ENCODE measurements at places on chromosomes 13 and 19.
A peak's percentile ranks its signal among the peaks of the same experiment; 100 is the strongest.

DNA sequence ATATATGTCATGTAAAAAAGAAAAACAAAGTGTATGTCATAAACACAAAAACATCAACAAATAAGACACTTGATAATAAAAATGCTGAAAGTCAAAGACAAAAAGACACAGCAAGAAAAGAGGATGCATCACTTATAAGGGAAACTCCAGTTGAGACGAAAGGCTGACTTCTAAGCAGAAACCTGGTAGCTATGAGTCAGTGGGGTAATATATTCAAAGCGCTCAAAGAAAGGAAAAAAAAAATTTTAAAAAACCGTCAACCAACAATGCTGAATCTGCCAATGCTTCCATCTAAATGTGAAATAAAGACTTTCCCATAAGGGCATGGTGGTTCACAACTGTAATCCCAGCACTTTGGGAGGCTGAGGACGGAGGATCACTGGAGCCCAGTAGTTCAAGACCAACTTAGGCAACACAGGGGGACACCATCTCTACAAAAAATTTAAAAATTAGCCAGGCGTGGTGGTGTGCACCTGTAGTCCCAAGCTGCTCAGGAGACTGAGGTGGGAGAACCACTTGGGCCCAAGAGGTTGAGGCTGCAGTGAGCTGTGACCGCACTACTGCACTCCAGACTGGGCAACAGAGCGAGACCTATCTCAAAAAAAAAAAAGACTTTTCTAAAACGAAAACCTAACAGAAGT, 24.0 kb downstream of the USP12 start:
- no peaks in the 10 kb centered on the region for H3K27me3 ChIP-seq
- peaks cover 4% of the 10 kb centered on the region for H3K4me1 ChIP-seq
- H3K36me3 ChIP-seq, result no peaks in the 10 kb centered on the region
- DNase-seq, result no peak
- H3K4me3 ChIP-seq, result no peak overlapping the region

- no peaks in the 10 kb centered on the region for H3K36me3 ChIP-seq
- DNase-seq, result peak; percentile 65
- H3K4me1 ChIP-seq, result peaks cover 3% of the 10 kb centered on the region
- H3K27me3 ChIP-seq, result peaks cover 12% of the 10 kb centered on the region
- H3K27ac ChIP-seq, result no peak overlapping the region
Measured at GRCh38 chr19:13262450-13262849, 112.2 kb downstream of the IER2 start.

- H3K27me3 ChIP-seq, result no peaks in the 10 kb centered on the region
- H3K4me3 ChIP-seq, result no peak overlapping the region
- no peak for DNase-seq
Measured at GRCh38 chr13:111923439-111923838, 143.5 kb upstream of the SOX1 start.

- DNase-seq, result peak; percentile 77
- H3K27ac ChIP-seq, result peak overlapping the region; percentile 34
- peaks cover 91% of the 10 kb centered on the region for H3K36me3 ChIP-seq
- peaks cover 2% of the 10 kb centered on the region for H3K4me1 ChIP-seq
Measured at GRCh38 chr19:43651758-43652545, 12.3 kb upstream of the CADM4 start.

GRCh38 chr19:8392017-8392591, 1.9 kb downstream of the RAB11B start:
- H3K27me3 ChIP-seq, result no peaks in the 10 kb centered on the region
- no peak overlapping the region for H3K4me3 ChIP-seq

- peaks cover 14% of the 10 kb centered on the region for H3K36me3 ChIP-seq
- no peak overlapping the region for H3K27ac ChIP-seq
- H3K27me3 ChIP-seq, result peaks cover 11% of the 10 kb centered on the region
- peak overlapping the region; percentile 82 for H3K4me3 ChIP-seq
- H3K4me1 ChIP-seq, result peaks cover 27% of the 10 kb centered on the region
Measured at GRCh38 chr19:42074513-42075363, 1.2 kb upstream of the ZNF574 start.

GRCh38 chr19:18322318-18322758, 538 bp downstream of the LSM4 start:
- peaks cover 9% of the 10 kb centered on the region for H3K36me3 ChIP-seq
- H3K27ac ChIP-seq, result peak overlapping the region; percentile 87
- DNase-seq, result peak; percentile 82
- H3K27me3 ChIP-seq, result no peaks in the 10 kb centered on the region

GRCh38 chr13:30870049-30870884, 35.8 kb upstream of the MEDAG start:
- no peaks in the 10 kb centered on the region for H3K27me3 ChIP-seq
- H3K4me1 ChIP-seq, result peaks cover 32% of the 10 kb centered on the region
- H3K27ac ChIP-seq, result peak overlapping the region; percentile 98
- H3K4me3 ChIP-seq, result peak overlapping the region; percentile 64
- H3K36me3 ChIP-seq, result no peaks in the 10 kb centered on the region

DNA sequence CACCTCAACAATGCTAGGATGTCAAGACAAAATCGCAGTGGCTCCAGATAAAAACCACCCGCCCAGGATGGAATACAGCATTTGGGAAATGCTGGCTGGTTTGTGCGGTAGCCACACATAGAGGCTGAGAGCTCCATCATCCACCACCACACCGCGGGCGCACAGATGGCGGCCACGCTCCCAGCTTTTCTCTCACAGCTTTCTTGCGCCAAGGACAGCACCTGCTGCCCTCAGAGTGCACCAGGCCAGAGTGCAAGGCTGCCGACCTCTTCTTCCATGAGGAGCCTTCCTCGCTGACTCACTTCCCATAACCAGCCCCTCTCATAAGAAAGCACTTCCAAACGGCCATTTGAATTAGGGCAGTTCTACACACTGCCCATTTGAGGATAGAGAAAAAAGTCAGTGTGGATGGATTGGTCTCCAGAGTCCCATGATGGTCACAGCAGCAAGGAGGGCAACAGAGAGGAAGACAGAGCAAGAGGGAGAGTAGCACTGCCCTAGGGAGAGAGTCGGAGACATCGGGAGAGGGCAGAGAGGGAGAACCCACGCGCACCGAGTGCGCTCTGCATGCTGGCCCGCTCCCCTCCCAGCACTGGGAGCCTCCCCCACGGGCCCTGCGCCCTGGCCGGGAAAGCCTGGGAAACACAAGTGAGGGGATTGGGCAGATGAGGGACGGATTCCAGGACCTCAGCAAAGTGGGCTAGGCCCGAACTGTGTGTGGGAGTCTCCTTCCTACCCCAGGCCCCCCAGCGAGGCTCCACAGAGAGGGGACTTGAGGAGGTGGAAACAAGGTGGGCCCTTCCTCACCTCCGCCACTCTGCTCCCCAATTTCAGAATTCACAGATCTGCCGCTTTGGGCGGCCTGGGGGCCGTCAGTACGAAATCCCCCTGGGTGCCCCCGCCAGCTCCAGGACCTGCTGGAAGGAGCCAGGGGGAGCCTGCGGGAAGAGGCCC, 156.9 kb downstream of the USP12 start:
- H3K27ac ChIP-seq, result no peak overlapping the region
- no peaks in the 10 kb centered on the region for H3K4me1 ChIP-seq
- no peaks in the 10 kb centered on the region for H3K27me3 ChIP-seq
- no peaks in the 10 kb centered on the region for H3K36me3 ChIP-seq
- DNase-seq, result no peak
- H3K4me3 ChIP-seq, result no peak overlapping the region

GRCh38 chr13:80386002-80386401, 45.1 kb upstream of the SPRY2 start:
- no peaks in the 10 kb centered on the region for H3K27me3 ChIP-seq
- no peak overlapping the region for H3K27ac ChIP-seq
- H3K4me1 ChIP-seq, result no peaks in the 10 kb centered on the region

DNA sequence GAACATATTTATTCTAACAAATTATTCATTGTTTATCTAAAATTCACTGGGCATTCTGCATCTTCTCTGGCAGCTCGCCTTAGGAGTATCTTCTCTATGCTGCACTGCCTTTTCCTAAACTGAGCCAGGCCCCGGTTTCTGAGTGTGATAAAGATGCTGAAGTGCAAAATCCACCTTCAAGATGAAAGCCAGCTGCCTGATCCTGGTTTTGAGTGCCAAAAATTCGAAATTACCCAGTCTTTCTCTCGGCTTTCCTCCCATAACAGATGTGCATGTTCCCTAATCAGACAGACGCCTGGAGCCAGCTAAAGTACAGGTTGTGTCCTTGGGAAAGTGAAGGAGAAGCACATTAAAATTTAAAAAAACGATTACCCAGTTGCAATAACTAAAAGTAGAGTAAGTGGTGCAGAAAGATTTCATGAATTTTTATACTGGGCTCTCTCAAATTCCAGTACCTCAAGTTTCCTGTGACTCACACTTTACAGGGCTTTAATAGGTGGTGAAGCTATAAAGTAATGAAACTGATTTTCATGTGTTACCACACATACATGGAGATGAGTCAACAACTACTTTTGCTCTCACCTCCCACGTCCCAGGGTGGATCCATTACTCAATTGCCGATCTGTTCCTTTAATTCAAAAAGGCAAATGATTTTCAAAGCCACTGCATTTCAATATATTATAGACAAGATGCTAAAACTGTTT, 65.0 kb upstream of the GTF2F2 start:
- peak; percentile 77 for DNase-seq
- no peaks in the 10 kb centered on the region for H3K4me1 ChIP-seq
- H3K36me3 ChIP-seq, result no peaks in the 10 kb centered on the region
- H3K4me3 ChIP-seq, result no peak overlapping the region
- H3K27me3 ChIP-seq, result no peaks in the 10 kb centered on the region

GRCh38 chr13:32229443-32229842, 85.7 kb downstream of the ZAR1L start:
- H3K4me3 ChIP-seq, result no peak overlapping the region
- H3K27ac ChIP-seq, result no peak overlapping the region
- peaks cover 2% of the 10 kb centered on the region for H3K4me1 ChIP-seq
- DNase-seq, result no peak
- peaks cover 2% of the 10 kb centered on the region for H3K36me3 ChIP-seq

DNA sequence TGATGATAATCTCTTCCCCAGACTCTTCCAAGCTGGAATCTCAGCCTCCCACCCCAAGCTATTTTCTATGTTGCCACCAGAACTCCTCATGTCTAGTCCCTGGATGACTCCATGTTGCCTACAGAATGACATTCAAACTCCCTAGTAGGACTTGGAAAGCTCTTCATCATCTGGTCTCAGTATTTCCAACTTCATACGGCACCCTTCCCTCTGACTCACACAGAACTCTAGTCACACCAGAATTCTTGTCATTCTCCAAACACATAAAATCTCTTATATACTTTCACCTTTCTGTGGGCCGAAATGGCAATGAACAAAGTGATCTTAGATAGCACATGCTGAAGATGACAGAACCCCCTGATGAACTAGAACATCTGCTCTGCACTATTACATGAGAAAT, 86.2 kb downstream of the CAB39L start:
- H3K27ac ChIP-seq, result peak overlapping the region; percentile 14
- H3K36me3 ChIP-seq, result no peaks in the 10 kb centered on the region
- no peaks in the 10 kb centered on the region for H3K4me1 ChIP-seq
- peak; percentile 50 for DNase-seq
- H3K4me3 ChIP-seq, result no peak overlapping the region
- no peaks in the 10 kb centered on the region for H3K27me3 ChIP-seq

DNA sequence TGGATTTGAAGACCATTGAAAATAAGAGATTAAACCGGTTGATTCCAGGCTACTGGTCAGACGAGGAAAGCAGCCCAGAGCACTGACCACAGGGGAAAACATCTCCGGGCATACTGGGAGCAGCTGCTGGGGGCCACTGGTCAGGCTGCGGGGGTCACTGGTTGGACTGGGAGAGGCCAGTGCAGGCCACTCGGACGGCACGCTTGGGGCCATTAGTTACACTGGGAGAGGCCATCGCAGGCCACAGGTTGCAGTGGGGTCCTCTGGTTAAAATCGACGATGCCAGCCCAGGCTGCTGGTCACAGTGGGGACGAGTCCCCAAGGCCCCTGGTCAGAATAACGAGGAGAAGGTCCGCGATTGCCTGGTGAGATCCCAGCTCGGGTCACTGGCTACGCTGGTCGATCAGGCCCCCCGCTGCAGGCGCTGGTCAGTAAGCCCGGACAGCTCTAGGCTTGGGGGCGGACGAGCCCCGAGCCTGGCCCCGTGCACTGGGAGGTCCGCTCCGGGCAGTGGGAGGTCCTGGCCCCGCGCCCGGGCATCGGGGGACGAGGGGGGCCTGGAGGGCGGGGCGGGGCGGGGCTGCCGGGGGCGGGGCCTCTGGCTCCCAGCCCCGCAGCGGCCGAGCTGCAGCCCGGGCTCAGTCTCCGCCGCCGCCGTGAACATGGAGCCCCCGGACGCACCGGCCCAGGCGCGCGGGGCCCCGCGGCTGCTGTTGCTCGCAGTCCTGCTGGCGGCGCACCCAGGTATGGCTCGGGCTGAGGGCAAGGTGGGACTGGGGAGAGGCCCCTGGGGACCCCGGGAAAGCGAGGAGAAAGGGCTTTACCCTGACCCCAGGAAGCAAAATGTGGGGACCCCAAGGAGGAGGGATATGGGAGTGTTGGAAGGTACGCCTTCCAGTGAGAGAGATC, at the start of gene BCAM:
Gene BCAM (plus strand): TSS at position 641 of the 909 bp plus-strand sequence. CDS start 22 bp downstream, at position 663.
- peak within 1 kb of the TSS; percentile 77 for H3K4me3 ChIP-seq
- DNase-seq, result peak; percentile 73
- H3K36me3 ChIP-seq, result no peaks in the 10 kb centered on the region
- H3K27me3 ChIP-seq, result peaks cover 3% of the 10 kb centered on the region

- no peak overlapping the region for H3K27ac ChIP-seq
- H3K4me3 ChIP-seq, result no peak overlapping the region
- H3K36me3 ChIP-seq, result no peaks in the 10 kb centered on the region
- DNase-seq, result no peak
- H3K4me1 ChIP-seq, result no peaks in the 10 kb centered on the region
Measured at GRCh38 chr13:22253107-22253506, 582.2 kb downstream of the FGF9 start.

- no peak overlapping the region for H3K27ac ChIP-seq
- H3K36me3 ChIP-seq, result no peaks in the 10 kb centered on the region
- H3K4me1 ChIP-seq, result peaks cover 5% of the 10 kb centered on the region
- DNase-seq, result no peak
- H3K4me3 ChIP-seq, result no peak overlapping the region
- peaks cover 11% of the 10 kb centered on the region for H3K27me3 ChIP-seq
Measured at GRCh38 chr19:6761053-6761676, 6.1 kb downstream of the SH2D3A start.

- no peaks in the 10 kb centered on the region for H3K36me3 ChIP-seq
- no peak overlapping the region for H3K4me3 ChIP-seq
- no peaks in the 10 kb centered on the region for H3K4me1 ChIP-seq
- H3K27me3 ChIP-seq, result no peaks in the 10 kb centered on the region
- no peak for DNase-seq
Measured at GRCh38 chr13:111491021-111491420, 170.6 kb downstream of the TEX29 start.
